ENCODE measurements at places on chromosomes 7 and 10.

DNA sequence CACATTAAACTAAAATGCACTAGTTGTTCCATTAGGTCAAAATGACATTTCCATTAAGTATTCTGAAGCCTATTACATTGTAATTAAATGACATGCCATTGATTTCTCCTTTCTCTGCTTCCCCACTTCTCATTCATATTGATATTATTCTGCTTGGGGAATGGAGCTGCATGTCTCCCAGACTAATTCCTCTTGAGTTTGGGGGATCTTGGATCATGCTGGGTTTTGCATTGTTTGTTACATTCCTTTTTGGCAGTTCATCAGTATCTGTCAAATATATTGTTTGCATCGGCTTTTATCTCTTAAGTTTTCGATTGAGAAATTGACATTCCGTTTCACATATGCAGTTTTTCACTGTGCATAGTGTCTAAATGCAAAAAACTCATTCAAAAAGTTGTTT, 65.1 kb upstream of the CYP26C1 start:
- DNase-seq: no peak

GRCh38 chr10:1651270-1651966, 85.9 kb downstream of the ADARB2 start:
- DNase-seq: no peak

GRCh38 chr10:67763499-67764011, 67.6 kb upstream of the CTNNA3 start:
- no peak for DNase-seq

DNA sequence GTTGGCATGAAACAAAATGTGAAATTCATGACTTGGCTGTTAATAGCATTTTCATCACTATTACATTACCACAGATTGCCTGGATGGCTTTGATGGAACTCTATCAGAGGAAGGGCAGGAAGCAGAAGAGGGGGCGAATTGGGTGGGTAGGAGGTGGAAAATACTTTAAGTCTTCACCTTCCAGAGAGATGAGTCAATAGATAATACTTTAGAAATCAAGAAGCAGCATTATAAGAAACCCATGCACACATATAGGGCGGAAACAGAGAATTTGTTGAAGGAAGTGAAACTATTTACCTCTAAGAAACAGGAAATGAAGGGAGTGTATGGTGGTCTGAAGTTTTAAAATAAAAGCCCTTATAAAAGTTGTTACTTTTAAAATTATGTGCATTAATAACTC, 152.1 kb upstream of the TARP start:
- DNase-seq: no peak

GRCh38 chr10:72626444-72626754, 520 bp upstream of the MICU1 start:
- DNase-seq: no peak

All from pulmonary artery endothelial cell (primary cell).